ENCODE measurements at places on chromosomes 5 and 9.

DNA sequence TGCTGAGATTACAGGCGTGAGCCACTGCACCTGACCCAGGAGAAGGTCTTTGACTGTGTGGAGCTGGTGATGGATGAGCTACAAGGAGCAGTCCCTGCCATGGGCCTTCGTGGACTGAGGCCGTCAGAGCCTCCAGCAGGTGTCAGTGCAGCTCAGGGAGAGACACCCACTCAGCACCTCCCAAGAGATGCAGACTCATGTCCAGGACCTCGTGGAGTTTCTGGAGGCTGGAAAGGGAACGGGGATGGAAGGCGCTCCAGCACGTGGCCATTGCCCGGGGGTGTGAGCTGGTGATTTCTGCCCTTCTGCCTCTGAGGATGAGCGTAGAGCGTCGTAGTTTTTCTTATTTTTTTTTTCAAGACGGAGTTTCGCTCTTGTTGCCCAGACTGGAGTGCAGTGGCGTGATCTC, 9.5 kb downstream of the TOR4A start:
- DNase-seq, result peak; percentile 46

- no peak for DNase-seq
Observed at GRCh38 chr5:138745268-138745667, 8.0 kb upstream of the CTNNA1 start.

GRCh38 chr5:134611515-134611914, 21.1 kb downstream of the SAR1B start:
- no peak for DNase-seq

DNA sequence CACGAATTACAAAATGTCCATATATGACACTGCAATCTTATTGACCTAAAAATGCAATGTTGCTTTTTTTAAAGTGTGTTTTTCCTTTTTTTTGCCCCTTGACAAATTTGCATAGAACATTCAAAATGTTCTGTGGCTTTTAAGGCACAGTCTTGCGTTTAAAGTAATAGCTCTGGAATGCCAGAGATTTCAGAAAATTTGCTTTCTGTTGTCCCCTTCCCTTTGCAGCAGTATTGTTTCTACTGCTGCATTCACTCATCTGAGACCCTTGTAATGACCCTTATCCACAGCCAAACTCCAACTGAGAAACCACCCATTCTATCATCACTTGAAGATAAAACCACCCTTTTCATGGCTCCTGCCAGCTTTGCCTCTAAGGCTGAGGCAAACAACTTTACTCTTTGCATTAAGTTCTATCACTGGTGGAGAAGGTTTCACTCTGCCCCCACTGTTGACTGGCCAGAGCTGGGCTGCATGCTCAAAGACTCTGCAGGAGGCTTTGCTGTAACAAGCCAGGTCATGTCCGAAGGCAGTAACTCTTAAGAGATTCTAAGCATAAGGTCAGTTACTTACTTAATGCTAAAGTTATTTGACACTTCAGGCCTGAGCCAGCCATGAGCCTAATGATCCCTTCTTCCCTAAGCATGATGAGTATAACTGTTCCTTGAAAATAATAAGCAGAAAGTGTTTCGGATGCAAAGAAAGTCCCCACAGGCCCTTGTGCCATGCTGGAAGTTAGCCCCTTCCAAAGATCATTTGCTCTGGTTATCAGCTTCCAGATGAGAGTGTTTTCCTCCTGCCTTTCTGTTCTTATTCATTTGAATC, 101.9 kb downstream of the CD180 start:
- DNase-seq, result no peak

GRCh38 chr9:4740388-4740637, 689 bp downstream of the AK3 start:
- DNase-seq, result no peak

- DNase-seq, result no peak
Observed at GRCh38 chr5:130066644-130067043, 162.4 kb downstream of the CHSY3 start.

GRCh38 chr5:57780306-57780960, 297.8 kb upstream of the ACTBL2 start:
- no peak for DNase-seq

- no peak for DNase-seq
Observed at GRCh38 chr5:168890816-168891812, 311.9 kb upstream of the PANK3 start.

DNA sequence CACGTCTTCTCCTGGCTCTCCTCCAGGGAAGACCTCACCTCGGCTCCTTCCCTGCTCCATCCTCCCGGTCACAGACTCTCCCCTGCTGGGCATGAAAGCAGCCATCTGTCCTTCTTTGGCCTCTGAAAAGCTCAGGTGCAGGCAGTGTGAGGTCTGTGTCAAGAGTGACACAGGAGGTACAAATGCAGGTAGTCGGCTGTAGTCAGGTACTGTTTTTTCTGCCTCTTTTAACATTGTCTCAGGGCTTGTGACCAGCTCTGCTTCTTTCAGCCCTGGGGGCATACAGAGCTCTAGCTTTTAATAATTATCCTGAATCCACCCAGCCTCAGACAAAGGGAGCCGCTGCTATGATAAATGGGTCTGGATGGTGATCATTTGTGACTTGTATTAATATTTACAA, 46.4 kb downstream of the C5orf15 start:
- no peak for DNase-seq

GRCh38 chr5:1899201-1899600, 16.5 kb upstream of the IRX4 start:
- no peak for DNase-seq

DNA sequence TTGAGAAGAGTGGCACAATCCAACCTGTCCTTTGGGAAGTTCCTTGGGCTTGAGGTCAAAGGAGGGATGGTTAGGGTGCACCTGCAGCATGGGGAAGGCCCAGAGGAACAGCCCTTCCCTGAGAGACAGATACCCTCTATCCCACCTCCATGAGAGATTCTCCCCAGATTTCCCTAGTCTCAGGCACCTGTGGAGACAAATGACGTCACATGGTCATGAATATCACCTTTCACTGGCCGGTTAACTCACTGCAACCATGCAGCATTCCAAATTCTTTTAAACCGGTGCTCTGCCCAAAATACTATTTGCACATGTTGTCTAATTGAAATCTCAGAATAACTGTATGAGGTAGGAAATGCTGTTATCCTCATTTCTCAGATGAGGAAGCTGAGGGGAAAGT, 15.6 kb upstream of the TRIO start:
- DNase-seq, result no peak

- no peak for DNase-seq
Observed at GRCh38 chr5:5037674-5038073, 102.5 kb upstream of the ADAMTS16 start.

DNA sequence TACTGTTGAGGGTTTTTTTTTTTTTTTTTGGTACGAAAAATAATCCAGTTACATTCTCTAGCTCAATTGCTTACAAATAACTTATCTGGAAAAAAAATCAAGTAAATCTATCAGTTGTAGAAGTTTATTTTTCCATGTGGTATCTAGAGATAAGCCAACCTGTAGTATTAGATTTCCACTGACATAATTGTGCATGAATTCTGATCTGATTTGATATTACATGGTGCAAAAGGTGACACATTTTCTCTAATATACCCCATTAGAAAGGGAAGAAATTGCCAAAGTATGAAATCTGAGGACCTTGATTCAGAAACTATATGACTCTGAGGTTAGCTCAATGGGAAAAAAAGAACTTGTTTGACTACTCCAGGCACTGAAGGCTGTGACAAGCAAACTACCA, 141.5 kb downstream of the SLF1 start:
- DNase-seq, result no peak

DNA sequence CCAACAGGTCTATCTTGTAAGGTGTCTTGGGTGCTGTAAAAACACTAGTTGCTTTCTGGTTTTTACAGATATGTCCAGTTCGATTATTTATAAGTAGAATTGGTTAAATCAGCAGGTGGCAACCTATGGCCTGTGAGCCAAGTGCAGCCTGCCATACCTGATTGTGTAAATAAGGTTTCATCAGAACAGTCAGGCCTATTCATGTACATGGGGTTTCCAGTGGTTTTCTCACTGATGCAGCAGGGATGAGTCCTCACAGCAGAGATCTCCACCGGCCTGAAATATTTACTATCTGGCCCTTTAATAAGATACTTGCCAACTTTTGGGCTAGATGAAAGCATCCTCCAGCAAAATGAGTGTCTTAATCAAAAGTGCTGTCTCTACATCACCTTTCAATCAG, 132.9 kb upstream of the ICE1 start:
- no peak for DNase-seq

All from inflammatory macrophage treated with lipopolysaccharide for 1 hour (primary cell).